Activated CD4-positive, alpha-beta T cell treated with anti-CD3 and anti-CD28 coated beads, Interleukin-2, Interleukin-4, amounts not matched to agents 100 ng/mL and 50 ng/mL, durations not matched to agents 16 hours and 8 hours (primary cell): ENCODE measurements at places on chromosomes 12 and 14.

DNA sequence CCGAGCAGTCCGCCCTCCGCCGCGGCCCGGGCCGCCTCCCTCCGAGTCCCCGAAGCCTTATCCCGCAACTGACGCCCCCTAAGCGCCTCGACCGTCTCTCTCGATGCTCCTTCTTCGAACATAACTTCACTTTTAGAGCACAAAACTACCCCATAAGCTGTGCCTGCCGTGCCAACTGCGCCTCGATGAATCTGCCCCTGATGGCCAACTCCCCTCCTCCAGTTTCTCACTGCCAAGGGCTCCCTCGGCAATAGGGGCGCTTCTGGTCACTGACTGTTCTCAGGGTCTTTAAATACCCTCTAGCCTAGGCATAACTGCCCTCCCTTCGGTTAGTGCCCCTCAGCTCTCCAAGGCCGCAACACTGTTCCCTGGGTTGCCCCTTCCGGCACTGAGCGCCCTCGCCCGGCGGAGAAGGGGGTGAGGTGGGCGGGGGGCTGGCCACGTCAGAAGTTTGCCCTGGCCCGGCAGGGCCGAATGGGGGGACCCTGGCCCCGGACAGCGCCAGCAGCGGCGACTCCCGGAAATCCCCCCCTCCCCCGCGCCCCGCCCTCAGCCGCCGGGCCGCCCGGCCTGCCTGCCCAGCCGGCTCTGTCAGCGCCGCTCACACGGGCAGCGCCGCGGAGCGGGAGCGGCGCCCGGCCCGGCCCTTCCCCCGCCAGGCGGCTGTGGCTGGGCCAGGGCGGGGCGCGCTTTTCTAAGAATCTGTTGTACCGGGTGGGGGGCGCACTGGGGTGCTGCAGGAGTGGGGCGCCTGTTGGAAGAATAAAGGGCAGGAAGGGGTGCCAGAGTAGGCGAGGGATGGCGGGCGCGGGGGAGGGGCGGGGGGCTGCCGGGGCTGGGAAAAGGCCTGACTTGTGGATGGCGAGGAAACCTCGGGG is 10.6 kb downstream of the RARG start:
- DNase-seq: peak; percentile 52

- peak; percentile 24 for DNase-seq
Observed at GRCh38 chr12:57842342-57843294, 3.9 kb downstream of the CTDSP2 start.

DNA sequence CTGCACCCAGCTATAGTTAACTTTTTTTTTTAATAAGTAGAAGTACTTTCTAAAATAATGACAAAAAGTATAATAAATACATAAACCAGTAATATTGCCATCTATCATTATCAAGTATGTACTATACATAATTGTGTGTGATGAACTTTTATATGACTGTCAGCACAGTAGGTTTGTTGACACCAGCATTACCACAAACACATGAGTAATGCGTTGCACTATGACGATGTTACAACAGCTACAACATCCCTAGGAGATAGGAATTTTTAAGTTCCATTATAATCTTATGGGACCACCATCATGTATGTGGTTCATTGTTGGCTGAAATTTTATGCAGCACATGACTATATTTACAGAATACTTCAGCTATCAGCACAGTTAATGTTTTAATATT is 62.9 kb upstream of the VSX2 start:
- no peak for DNase-seq

DNA sequence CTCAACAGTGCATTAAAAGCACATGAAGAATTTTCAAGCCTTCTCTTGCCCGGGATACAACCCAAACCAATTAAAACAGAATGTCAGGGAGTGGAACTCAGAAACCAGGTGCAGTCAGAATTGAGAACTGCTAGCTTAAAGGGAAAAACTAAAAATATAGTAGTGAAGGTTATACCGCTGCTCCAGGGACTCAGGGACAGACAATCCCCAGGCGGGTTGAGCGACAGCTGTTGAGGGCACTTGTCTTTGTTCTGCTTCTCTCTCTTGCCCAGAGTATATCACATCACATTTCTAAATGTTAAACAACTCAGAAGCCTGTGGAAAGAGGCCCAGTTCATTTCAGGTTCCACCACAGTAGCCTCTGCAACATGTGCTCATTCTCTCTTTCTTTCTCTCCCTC is 93.1 kb downstream of the SLC5A8 start:
- no peak for DNase-seq

- DNase-seq: no peak
Observed at GRCh38 chr14:76996563-76997146, 31.9 kb downstream of the IRF2BPL start.

- DNase-seq: no peak
Observed at GRCh38 chr14:62745496-62745895, 299.8 kb downstream of the KCNH5 start.

- DNase-seq: no peak
Observed at GRCh38 chr12:94566345-94566744, 84.0 kb downstream of the TMCC3 start.
